Stimulated activated CD4-positive, alpha-beta T cell treated with anti-CD3 and anti-CD28 coated beads, TNF-alpha, amount 100 ng/mL, for 1 hour (primary cell): ENCODE measurements at places on chromosomes 4 and X.

GRCh38 chr4:94575652-94576051, 123.9 kb downstream of the PDLIM5 start:
- DNase-seq: no peak

- DNase-seq: no peak
Observed at GRCh38 chrX:43176686-43177085, 398.7 kb upstream of the PPP1R2C start.

GRCh38 chr4:7278981-7279380, 86.6 kb downstream of the SORCS2 start:
- DNase-seq: no peak

DNA sequence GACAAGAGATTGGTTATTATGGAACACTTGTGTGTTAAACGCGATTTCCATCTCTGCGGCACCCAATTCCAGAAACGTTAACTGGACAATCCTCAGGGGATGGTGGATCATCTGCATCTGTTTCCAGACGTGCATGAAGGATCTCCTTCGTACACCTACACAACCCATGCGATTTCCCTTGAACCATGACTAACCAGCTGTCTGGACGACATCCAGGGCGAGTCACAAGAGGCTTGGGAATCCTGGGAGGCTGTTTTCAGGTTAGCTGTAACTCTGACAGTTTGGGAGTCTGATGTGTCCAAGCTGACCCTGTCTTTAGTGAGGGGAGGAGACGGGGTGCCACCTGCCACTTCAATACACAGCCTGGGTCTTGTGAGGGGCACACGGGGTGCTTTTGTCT, 84.5 kb downstream of the GATB start:
- no peak for DNase-seq

DNA sequence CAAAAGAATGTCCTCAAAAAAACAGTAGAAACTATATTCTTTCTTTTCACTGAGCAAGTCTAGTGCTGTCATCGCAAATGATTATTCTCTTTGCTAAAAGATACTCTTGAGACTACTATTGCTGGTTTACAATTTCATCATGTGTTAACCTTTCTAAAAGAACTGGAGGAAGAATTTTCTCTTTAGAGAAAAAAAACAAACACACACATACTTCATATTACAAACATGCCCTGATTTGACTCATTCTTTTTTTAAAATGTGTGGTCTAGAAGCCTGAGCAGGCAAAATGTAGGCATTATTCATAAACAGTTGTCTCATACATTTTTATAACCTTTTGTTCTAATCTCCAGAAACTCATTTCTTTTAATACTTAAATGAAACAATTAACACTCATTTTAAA, 60.6 kb upstream of the FAT4 start:
- DNase-seq: no peak

DNA sequence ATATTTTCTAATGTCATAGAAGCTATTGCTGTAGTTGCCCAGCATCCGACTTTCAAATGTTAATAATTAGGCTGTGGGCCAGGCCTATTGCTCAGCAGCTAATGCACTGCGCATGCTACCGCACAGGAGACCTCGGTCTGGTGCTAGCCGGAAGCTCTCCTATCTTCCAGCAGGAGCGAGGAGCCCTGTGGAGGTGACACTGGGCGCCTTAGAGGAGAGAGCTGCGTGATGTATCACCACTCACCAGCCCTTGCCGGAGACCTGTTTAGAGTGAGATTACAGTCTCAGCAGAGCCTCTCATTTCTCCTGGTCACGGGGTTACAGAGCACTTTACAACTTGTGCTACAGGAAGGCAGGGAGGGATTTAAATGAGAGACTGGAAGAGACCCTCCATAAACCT, 31.1 kb upstream of the MID1IP1 start:
- no peak for DNase-seq

GRCh38 chr4:54553001-54553400, 104.8 kb upstream of the KIT start:
- DNase-seq: no peak

GRCh38 chr4:71855944-71856343, 72.1 kb upstream of the GC start:
- DNase-seq: no peak

GRCh38 chr4:107988763-107989035, 990 bp upstream of the HADH start:
- DNase-seq: no peak

DNA sequence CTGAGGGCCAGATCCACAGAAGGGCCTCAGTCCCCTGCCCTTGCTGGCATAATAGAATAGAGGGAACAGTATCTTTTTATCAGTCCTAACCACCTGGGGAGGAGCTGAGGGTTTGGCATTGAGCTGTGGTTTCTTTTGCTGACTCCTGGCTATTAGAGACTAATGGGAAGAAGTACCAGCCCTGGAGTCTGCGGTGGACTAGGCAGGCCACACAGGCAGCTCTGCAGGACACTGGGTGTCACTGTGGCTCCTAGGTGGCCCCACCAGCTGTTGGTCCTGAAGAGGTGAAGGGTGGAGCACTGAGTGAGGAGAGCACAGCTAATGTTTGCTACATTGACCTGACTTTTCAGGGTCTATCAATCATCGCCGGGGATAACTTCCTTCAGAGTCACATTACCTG, 52.8 kb upstream of the GPC4 start:
- DNase-seq: no peak

DNA sequence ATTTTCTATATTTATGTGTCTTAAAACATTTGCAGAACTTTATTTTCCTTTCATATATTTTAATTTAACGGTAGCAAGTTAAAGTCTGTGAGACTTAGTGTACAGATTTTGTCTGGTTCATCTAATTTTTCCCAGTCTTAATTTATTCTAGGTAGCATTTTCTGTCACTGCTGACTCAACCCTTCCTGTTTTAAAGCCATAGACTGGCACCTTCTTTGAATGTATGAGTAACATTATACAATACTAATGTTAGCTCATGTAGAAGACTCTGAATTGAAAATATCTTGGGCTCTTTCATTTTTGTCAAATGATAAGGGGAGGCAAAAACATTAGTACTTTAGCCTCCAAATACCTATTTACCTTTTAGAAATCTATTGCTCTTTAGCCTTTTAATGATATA, 43.6 kb downstream of the BLTP1 start:
- no peak for DNase-seq

DNA sequence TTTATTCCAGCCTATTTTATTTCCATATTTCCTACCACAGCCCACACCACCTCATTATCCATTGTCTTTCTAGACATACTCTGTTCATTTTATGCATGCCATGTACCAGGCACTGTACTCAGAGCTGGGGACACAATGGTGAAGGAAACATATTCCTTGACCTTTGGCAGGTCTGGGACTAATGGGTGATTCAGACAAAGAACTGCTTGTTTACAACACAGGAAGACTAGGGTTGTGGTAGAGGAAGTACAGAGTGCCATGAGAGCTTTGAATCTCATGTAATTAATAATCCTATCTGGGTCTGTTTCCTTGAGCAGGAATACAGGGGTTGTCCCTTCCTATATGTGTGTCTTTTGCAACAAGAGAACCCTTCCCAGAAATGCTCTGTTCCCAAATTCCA, 75.1 kb upstream of the NUDT10 start:
- no peak for DNase-seq

DNA sequence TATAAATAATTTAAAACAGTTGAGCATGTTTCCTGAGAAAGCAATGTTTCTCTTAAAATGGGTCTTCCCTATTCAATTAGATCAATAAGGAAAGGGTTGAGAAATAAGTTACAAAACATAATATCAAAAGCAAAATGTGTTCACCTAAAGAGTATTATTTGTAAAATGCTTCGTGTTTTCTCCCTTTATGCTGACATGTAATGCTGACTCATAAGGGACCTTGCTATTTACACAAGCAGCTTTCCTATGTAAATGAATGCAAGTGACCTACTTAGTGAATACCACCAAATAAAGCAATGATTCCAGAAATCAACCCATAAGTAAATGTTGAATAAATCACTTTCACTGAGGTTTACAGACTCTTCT, 91.5 kb downstream of the ELOVL6 start:
- no peak for DNase-seq

DNA sequence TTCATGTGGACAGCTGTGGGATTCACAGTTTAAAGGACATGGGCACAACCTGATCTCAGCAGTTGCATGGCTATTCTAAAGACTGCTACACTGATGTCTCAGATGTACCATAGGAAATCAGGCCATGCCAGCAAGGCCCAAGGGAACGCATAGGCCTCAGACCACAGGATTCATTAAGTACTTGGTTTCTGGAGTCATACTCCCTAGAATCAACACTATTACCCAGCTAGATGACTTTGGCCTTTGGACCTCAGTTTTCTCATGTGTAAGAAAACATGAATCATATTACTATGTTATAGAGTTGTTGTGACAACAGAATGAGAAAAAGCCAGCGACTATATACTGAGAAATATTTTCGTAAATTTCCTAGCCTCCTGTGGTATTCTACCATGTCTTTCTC, 67.9 kb downstream of the NHS start:
- DNase-seq: no peak
